ENCODE measurements at places on chromosomes 16 and 17.

- peak; percentile 20 for DNase-seq
These were observed 3.7 kb upstream of the CNP start for GRCh38 chr17:41962768-41963434.

GRCh38 chr17:28473542-28473941, at the start of gene SLC13A2:
SLC13A2 (plus strand) TSS chr17:28473644; CDS start chr17:28473713, 69 bp downstream.
- DNase-seq: no peak

- peak; percentile 8 for DNase-seq
These were observed 113.5 kb upstream of the RPL38 start for GRCh38 chr17:74089869-74090464.

- no peak for DNase-seq
These were observed 3.2 kb upstream of the WDR24 start for GRCh38 chr16:693364-693763.

DNA sequence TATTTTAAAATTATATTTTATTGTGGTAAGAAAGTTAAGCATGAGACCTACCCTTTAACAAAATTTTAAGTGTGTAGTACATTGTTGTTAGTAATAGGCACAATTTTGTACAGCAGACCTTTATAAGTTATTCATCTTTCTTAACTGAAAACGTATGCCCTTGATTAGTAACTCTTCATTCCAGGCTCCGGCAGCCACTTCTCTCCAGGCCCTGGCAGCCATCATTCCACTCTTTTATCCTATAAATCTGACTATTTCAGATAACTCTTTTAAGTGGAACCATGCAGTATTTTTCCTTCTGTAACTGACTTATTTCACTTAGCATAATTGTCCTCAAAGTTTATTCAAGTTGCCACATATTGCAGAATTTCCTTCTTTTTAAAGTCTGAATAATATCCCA, 348.2 kb downstream of the CDH11 start:
- DNase-seq: no peak

- DNase-seq: no peak
These were observed 52.1 kb upstream of the GCSH start for GRCh38 chr16:81148277-81148676.

- DNase-seq: peak; percentile 57
These were observed 3.6 kb upstream of the WDR81 start for GRCh38 chr17:1720856-1721386.

- DNase-seq: no peak
These were observed 250.2 kb downstream of the HS3ST4 start for GRCh38 chr16:25941800-25942499.

GRCh38 chr16:29852654-29853053, 10.4 kb downstream of the CDIPT start:
- DNase-seq: no peak

- DNase-seq: no peak
These were observed 2.0 kb upstream of the RASL10B start for GRCh38 chr17:35729405-35729833.

DNA sequence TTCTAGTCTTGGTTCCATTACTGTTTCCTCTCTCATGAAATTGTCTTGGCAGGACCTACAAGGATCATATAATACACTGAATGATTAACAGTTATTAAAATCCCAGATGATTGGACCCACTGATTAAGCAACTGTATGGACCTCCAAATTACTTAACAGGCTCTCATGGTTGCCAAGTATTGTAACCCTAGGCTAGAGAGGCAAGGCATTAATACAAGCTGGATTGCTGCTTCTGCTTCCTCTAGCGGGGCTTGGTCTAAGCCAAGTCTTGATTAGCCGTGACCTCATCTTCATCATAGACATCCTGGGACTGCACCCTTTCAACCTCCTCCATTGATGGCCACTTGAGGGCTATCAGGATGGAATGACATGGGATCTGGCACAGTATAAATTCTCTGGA, 46.9 kb downstream of the SYCE1L start:
- no peak for DNase-seq

GRCh38 chr17:41537990-41538389, 9.9 kb upstream of the KRT19 start:
- no peak for DNase-seq

DNA sequence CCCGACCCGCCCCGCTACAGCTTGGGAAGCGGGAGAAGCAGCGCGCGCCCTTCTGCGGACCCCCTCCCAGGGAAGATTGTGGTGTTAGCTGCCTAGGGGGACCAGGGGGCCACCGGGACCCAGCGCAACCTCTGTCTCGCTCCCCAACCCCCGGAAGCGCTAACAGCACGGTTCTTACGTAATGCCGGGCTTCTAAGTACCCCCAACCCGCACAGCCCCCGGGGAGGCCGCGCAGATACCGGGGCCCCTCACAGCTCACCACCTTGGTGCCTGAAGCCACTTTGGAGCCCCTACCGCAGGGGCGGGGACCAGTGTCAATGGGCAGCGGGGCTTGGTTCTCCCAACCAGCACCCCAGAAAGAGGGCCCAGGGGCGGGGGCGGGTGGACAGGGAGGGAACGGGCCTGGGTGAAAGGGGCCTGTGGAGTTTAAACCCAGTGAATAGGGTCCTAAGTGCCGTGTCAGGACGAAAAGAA, 348 bp downstream of the MPP2 start:
- DNase-seq: no peak

GRCh38 chr17:888998-889441, 90.6 kb downstream of the NXN start:
- no peak for DNase-seq

DNA sequence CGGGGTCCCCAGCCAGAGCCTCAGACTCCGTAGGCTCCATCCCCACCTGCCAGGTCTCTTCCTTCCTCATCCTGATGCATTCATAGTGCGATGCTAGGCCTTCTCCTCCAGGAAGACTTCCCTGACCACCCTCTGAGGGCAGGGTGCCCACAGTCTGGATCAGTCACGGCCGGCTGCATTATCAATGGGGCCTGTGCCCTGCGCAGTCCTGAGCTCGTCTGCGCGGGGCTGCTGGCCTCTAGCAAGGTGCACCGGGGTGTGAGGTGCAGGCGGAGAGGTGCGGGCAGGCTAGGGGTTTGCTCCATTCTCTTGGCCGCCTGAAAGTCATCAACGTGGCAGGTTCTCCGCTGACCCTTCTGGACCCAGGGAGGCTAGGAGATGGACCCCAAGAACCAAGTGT, 56.9 kb upstream of the ACSF3 start:
- no peak for DNase-seq

- no peak for DNase-seq
These were observed 18.4 kb upstream of the OSGIN1 start for GRCh38 chr16:83934684-83934977.

Measured in NCI-H748 treated with DMSO at 0.1 percent for 48 hours (cell line).